NCI-H526 treated with DMSO at 0.1 percent for 48 hours (cell line): ENCODE measurements at places on chromosomes 13 and 19.

GRCh38 chr19:18102916-18103542 lies 5.5 kb downstream of the MAST3 start:
- DNase-seq, result no peak

DNA sequence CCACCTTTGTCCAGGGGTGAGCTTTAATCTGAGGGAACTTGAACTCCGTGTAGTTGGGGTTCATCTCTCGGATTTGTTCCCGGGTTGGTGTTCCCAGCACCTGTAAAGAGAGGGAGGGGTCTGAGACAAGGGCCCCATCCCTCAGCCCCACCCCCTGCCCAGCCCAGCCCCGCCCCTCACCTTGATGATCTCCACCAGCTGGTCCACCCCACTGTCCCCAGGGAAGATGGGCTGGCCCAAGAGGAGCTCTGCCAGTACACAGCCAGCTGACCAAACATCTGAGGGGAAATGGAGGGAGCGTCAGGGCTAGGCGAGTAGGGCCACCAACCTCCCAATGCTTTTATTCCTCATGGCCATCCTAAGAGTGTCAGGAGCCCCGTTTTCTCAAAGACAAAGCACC lies 9.3 kb downstream of the GSK3A start:
- DNase-seq, result no peak

DNA sequence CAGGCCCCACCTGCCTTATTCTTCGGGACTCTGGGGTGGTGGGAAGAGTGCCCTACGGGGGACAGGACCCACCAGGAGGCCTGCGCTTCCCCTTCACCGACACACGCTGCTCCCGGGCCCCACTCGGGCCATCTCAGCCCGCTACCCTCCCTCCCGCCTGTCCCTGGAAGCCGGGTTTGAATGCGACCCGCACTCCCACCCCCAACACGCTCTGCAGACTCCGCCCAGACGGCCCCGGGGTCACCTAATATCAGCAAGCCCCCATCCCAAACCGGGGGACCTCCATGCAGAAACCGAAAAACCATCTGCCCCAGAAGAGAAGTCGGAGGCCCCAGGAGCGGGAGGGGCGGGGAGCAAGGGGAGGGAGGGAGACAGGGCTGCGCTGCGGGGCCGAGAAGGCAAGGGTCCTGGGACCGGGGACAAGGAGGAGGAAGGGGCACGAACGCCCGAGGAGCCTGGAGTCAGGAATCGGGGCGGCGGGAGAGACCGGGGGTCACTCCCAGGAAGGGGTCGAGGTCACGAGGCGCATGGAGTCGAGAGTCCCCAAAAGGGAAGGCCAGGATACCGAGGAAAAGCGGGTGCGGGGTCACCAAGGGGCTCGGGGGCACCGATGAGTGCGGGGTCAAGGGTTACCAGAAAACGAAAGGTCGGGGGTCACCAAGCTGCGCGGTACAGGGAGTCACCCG lies 766 bp downstream of the SBNO2 start:
- no peak for DNase-seq

- no peak for DNase-seq
Measured at GRCh38 chr13:61286148-61286745, 129.4 kb downstream of the PCDH20 start.

GRCh38 chr13:68467160-68467559 lies 1237.0 kb upstream of the PCDH9 start:
- DNase-seq, result no peak

DNA sequence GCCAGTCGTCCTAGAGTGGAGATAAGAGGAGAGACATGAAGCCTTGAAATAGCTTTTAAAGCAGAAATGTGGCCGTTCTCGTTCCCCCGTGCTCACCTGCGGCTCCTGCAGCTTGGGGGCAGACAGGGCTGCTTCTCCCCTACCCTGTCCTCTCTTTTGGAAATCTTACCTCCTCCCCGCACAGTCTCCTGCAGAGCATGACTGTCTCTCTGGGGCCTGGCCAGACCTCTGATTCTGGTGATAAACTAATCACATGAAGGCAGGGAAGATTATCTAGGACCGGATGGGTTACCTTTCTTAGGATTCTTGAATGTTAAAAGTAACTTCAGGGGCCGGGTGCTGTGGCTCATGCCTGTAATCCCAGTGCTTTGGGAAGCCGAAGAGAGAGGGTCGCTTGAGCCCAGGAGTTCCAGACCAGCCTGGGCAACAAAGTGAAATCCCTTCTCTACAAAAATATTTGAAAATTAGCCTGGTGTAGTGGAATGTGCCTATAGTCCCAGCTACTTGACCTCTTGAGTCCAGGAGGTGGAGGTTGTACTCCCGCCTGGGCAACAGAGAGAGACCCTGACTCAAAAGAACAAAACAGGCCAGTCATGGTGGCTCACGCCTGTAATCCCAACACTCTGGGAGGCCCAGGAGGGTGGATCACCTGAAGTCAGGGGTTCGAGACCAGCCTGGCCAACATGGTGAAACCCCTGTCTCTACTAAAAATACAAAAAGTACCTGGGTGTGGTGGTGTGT lies 8.1 kb downstream of the CEBPA start:
- DNase-seq, result no peak
